Psoas muscle (tissue), 8 donors: ENCODE measurements at places on chromosomes 3 and 15. TPM values are rescaled to one million over a fixed set of nuclear protein-coding genes. Genes with fewer than 3 reads are reported as not detected.

DNA sequence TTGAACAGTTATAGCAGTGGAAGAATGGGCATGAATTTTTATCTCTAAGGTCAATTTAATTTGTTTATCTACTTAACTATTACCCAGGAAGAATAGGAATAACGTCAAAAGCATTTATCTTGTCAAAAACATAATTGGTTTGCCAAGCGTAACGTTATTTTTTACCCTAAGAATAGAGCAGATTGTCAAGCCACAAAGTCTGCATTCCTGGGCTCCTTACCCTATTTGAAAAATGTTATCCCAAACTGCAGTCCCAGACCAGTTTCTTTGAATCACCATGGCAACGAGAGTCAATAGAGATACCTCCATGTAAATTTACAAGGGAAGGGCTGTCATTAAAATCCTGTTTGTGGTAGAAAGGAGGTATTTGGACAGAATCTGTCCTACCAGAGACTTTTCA, 61.1 kb downstream of the CPNE4 start:
- no peak for DNase-seq
- no peaks in the 10 kb centered on the region for H3K4me1 ChIP-seq
- no peaks in the 10 kb centered on the region for H3K36me3 ChIP-seq
- no peak overlapping the region for H3K4me3 ChIP-seq
- no peaks in the 10 kb centered on the region for H3K27me3 ChIP-seq
- H3K27ac ChIP-seq: no peak overlapping the region

DNA sequence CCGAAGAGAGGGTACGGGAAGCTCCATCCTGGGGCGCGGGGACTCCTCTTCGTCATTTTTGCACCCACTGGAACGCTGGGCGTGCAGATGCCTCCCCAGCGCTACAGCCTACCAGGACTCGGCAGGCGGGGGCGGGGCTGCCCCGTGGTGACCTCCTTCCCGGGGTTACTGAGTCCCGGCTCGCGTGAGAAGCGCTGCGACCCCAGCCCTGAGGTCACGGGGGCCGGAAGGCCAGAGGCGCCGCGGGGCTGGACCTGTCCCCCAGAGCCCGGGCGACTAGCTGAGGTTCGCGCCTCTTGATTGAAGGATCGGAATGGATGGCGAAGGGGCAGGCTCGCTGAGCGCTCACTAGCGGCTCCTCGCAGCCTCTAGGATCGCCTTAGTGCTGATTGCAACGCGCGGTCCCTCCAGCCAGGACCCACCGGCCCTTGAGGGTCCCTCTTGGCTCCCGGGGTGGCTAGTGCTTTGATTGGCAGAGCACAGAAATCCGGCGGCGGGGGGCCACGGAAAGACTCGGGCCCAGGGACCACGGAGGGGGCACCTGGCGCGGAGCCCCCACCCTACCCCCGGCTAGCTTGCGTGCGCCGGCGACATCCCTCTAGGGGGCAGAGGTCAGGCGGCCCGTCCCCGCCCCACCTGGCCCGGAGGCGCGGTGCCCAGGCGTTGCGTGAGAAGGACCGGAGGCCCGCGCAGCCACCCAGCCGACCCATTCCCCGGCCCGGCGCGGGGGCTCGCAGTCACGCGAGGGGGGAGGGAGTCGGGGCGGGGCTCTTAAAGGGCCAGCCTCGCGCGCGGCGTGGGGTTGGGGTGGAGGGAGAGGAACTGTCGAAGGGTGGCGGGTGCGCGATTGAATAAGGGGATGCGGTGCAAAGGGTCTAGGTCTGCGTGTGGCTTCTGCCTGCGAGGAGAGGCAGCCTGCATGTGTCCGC, 781 bp upstream of the CYP1A1 start:
- no peaks in the 10 kb centered on the region for H3K27me3 ChIP-seq
- H3K36me3 ChIP-seq: no peaks in the 10 kb centered on the region
- peak overlapping the region; percentile 80 for H3K4me3 ChIP-seq
- H3K27ac ChIP-seq: peak overlapping the region; percentile 23
- H3K4me1 ChIP-seq: peaks cover 17% of the 10 kb centered on the region

The RTP1 gene
- polyA plus RNA-seq: not detected

DNA sequence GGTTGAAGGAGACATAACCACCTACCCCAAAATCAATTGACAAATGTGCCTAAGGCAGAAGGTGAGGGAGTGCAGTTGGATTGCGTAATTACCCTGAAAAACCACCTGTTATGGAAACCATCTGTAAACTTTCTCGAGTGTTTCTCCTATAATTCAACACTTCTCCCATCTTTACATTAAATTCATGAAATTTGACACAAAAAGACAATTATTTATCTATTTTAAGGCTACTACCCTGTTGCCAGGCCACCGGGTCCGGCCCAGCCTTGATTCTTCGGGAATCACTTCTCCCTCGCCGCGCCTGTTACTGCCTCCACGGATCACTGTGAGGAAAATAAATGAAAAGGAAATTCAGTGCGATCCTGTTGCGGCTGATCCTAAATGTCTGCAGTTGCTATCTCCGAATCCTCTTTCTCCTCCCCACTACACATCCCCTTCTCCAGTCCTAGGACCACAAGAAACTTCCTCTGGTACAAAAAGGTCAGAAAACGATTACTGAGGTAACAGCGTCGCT, 646 bp downstream of the IQCB1 start:
- DNase-seq: no peak
- no peaks in the 10 kb centered on the region for H3K27me3 ChIP-seq
- H3K4me1 ChIP-seq: peaks cover 18% of the 10 kb centered on the region
- H3K27ac ChIP-seq: peak overlapping the region; percentile 83
- H3K4me3 ChIP-seq: peak overlapping the region; percentile 89

GRCh38 chr3:69823743-69824142, 84.5 kb downstream of the MITF start:
- H3K36me3 ChIP-seq: no peaks in the 10 kb centered on the region
- no peak for DNase-seq

DNA sequence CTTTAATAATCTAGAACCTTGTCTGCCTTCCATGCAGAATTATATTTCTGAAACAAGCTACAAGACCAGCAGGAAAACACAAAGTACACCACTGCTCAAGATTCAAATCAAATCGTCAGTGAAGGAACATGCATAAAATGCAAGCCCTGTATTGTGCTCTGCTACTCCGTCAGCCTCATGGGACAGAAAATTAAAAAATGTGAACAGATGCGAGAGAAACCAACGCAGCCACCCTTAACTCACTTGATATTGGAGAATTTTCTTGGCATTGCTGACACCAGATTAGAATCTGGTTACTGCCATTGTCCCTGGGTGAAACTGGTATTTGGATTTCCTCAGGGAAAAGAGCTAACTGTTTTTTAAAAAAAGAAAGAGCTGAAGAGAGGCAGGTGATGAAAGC, 23.6 kb downstream of the ANXA2 start:
- H3K27ac ChIP-seq: peak overlapping the region; percentile 79
- H3K36me3 ChIP-seq: peaks cover 9% of the 10 kb centered on the region
- H3K4me3 ChIP-seq: peak overlapping the region; percentile 35

- H3K4me3 ChIP-seq: no peak overlapping the region
- H3K4me1 ChIP-seq: no peaks in the 10 kb centered on the region
- DNase-seq: no peak
- H3K36me3 ChIP-seq: peaks cover 77% of the 10 kb centered on the region
- H3K27ac ChIP-seq: no peak overlapping the region
- H3K27me3 ChIP-seq: no peaks in the 10 kb centered on the region
Observed at GRCh38 chr3:33858131-33858530, 59.7 kb downstream of the PDCD6IP start.

The CLRN1 gene
- not detected for polyA plus RNA-seq

The CNTN6 gene
- polyA plus RNA-seq: not detected

DNA sequence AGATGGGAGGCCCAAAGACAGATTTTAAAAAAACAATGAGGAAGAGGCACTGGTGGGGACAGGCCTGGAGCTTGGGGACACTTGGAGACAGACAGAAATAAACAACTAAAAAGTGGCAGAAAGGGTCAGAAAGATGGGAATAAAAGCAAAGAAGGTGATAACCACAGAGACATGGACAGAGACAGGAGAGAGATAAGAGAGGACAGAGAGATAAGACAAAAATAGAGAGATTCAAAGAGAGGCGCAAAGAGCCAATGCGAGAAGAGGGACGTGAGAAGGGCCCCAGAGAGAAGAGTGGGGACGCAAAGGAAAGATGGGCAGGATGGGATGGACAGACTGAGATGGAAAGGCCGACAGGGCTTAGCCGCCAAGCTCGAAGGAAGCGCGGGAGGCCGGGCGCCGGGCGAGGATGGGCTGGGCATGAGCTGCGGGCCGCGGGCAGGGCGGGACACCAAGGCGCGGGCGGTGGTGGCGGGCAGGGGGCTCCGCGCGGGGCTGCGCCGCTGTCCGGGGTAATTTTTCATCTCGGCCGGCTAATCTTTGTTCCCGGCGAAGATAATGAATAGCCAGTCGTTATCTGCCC, 3.1 kb upstream of the GATA2 start:
- peaks cover 88% of the 10 kb centered on the region for H3K27me3 ChIP-seq
- H3K4me3 ChIP-seq: no peak overlapping the region
- peaks cover 35% of the 10 kb centered on the region for H3K4me1 ChIP-seq
- DNase-seq: no peak
- H3K27ac ChIP-seq: no peak overlapping the region

DNA sequence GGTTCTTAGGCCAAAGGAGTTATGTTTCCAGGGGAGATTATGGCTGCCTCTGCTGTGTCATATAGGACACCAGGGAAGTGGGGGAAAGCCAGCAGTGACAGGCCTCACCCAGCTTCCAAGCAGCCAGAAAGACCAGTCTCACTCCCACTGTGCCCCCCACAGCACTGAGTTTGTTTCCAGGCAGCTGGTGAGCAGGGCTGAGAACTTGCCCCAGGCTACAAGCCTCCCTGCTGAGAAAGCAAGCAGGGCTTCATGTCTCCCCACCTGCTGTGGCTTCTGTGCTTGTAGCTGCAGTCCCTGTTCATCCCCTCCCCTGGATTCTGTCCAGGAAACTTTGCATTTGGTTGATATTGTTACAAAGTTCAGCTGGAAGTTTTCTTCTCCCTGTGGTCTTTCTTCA, 376.3 kb downstream of the PDCD6IP start:
- H3K4me3 ChIP-seq: no peak overlapping the region
- no peaks in the 10 kb centered on the region for H3K4me1 ChIP-seq
- no peak overlapping the region for H3K27ac ChIP-seq
- H3K36me3 ChIP-seq: no peaks in the 10 kb centered on the region
- H3K27me3 ChIP-seq: no peaks in the 10 kb centered on the region

GRCh38 chr3:16205156-16205870, 30.8 kb downstream of the GALNT15 start:
- DNase-seq: no peak
- no peak overlapping the region for H3K4me3 ChIP-seq
- no peaks in the 10 kb centered on the region for H3K4me1 ChIP-seq
- no peaks in the 10 kb centered on the region for H3K27me3 ChIP-seq

- no peak overlapping the region for H3K27ac ChIP-seq
- H3K27me3 ChIP-seq: no peaks in the 10 kb centered on the region
- H3K36me3 ChIP-seq: no peaks in the 10 kb centered on the region
- no peak overlapping the region for H3K4me3 ChIP-seq
- DNase-seq: no peak
Observed at GRCh38 chr3:135736740-135737139, 228.8 kb upstream of the PPP2R3A start.

- H3K4me1 ChIP-seq: no peaks in the 10 kb centered on the region
- no peak overlapping the region for H3K4me3 ChIP-seq
- H3K36me3 ChIP-seq: no peaks in the 10 kb centered on the region
- H3K27ac ChIP-seq: no peak overlapping the region
- no peak for DNase-seq
Observed at GRCh38 chr3:174662653-174663052, 196.5 kb upstream of the NAALADL2 start.

The ST8SIA2 gene
- polyA plus RNA-seq: not detected

DNA sequence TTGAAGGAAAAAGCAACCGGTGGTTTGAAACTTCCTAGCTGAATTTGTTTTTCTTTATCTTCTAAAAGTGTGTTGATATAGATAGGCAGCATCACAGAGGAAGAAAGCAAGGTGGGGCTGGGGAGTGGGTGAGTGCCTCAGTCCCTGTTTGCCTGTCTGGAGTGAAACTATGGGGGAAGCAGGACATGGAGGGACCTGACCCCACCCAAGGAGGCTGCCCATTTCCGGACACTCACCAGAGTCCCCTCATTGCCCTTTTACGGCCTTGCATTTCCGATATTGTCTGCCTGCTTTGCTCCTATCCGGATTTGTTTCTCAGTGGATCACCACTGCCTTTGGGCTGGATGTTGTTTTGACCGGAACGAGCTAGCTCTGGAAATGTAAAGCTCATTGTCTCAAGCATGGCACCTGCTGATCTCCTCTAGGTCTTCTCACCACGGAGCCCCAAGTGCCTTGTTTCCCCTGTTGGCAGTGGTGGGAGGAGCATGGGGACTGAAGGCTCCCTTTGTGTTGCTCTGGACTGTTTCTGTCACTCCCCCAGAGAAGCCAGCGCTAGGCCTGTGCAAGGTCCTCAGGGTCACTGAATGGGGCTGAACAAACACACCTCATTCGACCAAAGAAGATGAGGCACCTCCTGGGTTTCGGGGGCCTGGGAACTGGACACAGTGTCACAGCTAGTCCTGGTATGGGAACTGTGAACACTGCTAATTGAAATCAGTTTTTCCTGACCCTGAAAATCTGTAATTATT, 7.0 kb downstream of the CLDN11 start:
- H3K4me3 ChIP-seq: no peak overlapping the region
- H3K36me3 ChIP-seq: no peaks in the 10 kb centered on the region
- H3K4me1 ChIP-seq: no peaks in the 10 kb centered on the region

The TP63 gene
- 13.1 TPM for polyA plus RNA-seq

The COMMD4 gene
- 22.7 TPM for polyA plus RNA-seq

The SKOR1 gene
- 0.07 TPM for polyA plus RNA-seq

GRCh38 chr3:51819709-51820406, 40.8 kb upstream of the IQCF6 start:
- DNase-seq: no peak
- no peaks in the 10 kb centered on the region for H3K4me1 ChIP-seq
- H3K27ac ChIP-seq: no peak overlapping the region
- H3K36me3 ChIP-seq: no peaks in the 10 kb centered on the region

DNA sequence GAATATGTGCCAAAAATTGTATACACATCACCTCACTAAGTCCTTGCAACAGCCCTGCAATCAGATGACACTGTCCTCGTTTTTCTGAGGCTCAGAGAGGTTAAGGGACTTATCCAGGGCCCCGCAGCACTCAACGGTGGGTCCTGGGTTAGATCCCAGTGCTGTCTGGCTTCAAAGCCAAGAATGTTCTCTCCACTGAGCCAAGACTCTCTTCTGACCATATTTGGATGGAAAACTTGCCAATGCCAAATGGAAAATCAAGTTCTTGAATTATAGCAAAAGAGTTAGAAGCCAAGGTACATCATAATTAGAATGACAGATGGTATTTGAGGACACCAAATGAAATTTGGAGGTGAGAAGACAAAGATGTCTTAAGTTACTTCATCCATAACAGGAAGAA, 75.9 kb downstream of the NCEH1 start:
- no peak overlapping the region for H3K27ac ChIP-seq
- no peak overlapping the region for H3K4me3 ChIP-seq
- no peaks in the 10 kb centered on the region for H3K4me1 ChIP-seq
- no peaks in the 10 kb centered on the region for H3K27me3 ChIP-seq
- H3K36me3 ChIP-seq: no peaks in the 10 kb centered on the region
- no peak for DNase-seq

DNA sequence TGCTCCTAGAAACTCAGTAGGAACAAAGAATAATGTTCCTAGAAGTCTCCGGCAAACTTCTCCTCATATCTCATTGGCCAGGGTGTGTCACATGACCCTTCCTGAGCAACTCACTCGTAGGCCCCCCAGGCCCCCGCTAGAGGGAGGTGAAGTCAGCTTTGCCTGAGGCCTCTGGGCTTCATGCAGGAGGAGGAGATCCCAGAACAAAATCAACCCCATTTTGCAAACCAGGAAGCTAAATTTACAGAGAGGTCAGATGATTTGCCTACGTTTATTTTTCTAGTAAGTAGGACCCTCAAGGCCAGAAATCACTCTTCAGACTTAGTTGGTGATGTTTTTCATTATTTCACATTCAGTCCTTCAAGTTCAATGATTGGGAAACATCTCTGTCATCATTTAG, 99.1 kb downstream of the SSR3 start:
- no peaks in the 10 kb centered on the region for H3K27me3 ChIP-seq
- H3K36me3 ChIP-seq: no peaks in the 10 kb centered on the region
- H3K4me1 ChIP-seq: peaks cover 11% of the 10 kb centered on the region
- no peak for DNase-seq
- no peak overlapping the region for H3K27ac ChIP-seq

The SEMA3F gene
- 6.8 TPM for polyA plus RNA-seq
